Hematopoietic multipotent progenitor cell treated with erythropoietin and hydrocortisone succinate and interleukin-3 and kit ligand, for 8 days (in vitro differentiated cells): ENCODE measurements at places on chromosomes 4 and X.

DNA sequence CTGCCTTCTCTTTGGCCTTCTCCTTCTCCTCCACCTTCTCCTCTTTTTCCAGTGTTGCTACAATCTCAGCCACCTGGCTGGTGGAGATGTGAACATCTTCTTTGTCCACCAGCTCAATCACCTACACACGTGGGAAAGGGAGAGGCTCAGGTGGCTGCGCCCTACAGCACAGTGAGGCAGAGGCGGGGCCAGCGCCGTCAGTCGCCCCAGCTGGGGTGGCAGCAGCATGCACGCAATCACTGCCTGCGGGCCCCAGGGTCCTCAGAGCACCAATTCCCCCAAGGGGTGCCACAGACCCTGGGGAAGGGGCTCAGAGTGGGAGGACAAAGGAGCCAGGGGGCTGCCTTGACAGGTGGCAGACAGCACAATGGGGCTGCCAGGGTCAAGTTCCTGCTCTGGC is 21.4 kb downstream of the FGFR3 start:
- DNase-seq = no peak

DNA sequence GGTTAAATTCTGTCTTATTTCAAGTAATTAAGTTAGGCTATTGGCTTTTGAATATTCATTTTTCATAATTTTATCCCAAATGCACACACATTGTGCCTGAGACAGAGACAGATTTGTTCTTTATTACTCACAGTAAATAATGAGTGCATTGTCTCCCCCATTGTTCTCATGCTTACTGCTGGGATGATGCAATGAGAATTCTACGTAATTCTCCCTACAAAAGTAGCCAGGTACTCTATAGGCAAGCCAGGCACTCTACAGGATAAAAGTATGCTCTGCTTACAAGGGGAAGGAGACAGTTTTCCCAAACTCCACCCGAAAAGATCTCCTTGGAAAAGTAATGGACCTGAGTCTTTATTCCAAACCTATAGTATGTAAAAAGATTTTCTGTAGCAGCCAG is 1890.7 kb upstream of the PCDH10 start:
- DNase-seq = no peak

- DNase-seq = no peak
Measured at GRCh38 chrX:37711991-37712390, 26.4 kb downstream of the XK start.

DNA sequence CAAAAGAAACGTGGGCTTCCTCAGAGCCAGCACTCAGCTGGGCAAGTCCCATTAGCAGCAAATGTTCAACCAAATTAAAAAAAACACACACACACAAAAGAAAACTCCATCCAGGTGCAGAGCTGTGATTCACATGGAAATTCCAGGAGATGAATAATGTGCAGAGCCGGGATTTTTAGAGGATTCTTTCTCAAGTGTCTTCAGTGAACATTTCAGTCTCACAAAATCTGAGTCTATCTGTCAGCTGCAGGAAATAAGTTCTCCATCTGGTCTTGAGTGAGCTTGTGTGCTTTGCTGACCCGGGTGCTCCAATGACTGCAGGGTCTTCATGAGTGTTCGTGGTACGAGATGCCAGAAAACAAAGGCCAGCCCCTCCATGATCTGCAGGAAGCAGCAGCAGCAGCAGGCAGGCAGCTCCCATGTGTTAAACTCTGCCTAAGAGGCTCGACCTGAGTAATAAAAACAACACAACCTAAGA is 44.3 kb downstream of the RASGEF1B start:
- no peak for DNase-seq

DNA sequence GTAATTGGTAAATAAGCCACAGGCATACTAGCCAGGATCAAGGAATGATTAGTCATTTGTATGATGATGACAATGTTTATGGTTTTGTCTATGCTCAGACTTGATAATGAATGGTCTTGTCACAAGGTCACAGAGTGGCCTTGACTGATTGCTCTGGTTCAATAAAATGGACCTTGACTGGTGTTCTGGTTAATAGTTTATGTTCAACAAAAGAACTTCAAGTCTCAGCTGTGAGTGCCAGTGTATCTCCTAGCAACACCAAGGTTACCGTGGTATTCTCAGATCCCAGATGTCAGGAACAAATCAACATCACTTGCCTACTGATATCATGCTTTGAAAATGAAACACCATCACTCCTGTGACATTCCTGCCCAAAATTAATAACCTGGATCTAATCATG is 16.3 kb upstream of the LRAT start:
- DNase-seq = no peak

GRCh38 chrX:109687903-109688302 is 45.2 kb downstream of the ACSL4 start:
- DNase-seq = no peak

DNA sequence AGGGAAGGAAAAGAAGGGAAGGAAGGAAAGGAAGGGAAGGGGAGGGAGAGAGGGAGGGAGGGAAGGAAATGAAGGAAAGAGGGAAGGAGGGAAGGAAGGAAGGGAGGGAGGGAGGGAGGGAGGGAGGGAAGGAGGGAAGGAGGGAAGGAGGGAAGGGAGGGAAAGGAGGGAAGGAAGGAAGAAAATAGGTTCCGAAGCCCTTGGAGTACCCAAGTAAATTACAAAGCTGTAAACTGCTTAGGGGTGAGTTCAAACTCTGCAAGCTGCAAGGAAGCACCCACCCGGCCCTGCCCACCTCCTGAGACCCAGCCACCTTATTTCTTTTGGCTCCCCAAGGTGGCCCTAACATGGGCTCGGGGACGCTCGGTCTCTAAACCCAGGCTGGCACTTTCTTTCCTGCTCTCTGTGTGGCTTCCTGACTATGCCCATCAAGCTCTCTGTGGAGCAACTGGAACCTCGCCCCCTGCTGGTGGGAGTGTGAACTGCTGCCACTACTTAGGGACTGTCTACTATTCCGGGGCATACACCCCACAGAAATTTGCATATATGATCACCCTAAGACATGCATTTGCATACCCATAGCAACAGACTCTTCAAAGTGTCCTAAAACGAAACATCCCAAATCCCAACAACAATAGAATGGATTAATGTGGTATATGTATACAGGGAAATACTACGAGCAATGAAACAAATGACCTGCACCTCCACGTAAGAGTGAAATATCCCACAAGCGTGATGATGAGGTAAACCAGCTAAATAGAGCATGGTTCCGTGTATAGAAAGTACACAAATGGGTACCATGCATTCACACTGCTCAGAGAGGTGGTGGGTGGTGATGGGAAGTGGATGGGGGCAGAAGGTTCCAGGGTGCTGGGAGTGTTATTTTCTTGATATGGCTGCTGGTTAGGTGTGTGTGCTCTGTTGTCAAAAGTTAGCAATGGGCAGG is 151.7 kb upstream of the TBL1X start:
- DNase-seq = peak; percentile 62

- peak; percentile 92 for DNase-seq
Measured at GRCh38 chrX:47190445-47191269, 3.0 kb upstream of the UBA1 start.

DNA sequence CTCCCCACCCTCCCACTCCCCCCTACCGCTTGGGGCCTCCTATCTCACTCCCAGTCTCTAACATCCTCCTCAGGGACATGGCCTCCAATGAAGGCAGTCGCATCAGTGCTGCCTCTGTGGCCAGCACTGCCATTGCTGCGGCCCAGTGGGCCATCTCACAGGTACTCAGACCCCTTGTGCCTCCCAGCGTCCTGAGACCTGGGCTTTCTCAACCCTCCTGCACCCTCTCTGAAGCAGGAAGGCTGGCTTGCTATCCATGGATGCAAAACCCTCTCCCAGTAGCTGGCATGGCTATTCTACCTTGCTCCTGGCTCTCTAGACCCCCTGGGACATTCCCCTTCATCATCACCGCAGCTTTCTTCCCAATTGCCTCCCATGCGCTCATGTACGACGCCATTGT is 13.3 kb upstream of the UBA1 start:
- DNase-seq = no peak

- no peak for DNase-seq
Measured at GRCh38 chr4:24266951-24267722, 317.2 kb downstream of the DHX15 start.

DNA sequence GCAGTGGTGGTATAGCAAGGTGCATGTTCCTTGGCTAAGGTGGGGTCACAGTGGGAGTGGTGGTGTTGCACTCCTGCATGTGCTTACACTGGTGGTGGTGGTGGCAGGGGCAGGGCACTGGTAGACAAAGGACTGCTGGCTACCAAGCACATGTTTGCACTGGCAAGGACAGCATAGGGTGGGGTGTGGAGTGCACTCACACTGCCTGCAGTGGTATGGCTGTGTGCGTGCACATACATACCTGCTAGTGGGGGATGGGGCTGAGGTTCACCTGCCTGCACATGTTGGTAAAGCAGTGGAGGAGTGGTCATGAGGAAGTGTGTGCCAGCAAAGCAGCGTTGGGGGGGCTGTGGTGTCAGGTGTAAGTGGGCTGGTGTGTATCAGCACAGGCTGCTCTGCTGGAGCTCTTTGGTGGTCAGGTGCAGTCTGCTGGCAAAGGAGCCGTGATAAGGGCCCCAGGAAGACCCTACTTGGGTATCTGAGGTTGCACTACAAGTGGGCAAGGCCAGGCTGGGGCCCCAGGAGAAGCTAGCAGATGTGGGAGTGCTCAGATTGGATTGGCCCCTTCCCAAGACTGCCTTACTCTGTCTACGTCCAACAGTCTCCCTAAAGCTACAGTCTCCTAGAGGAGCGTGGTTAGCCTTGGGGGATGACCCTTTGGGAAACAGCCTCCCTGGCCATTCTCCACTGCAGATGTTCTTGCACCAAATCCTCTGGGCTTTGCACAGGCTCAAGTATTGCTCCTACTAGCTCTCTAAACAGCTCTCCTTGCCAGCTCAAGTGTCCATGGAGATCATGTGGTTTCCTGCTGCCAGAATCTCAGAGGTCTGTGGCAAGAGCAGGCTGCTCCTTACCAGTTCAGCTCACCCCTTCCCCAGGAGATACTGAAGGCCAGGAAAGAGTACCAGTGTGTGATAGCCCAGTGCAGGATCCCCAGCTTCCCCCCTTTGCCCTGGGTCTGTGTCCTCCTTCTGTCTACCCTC is 486.3 kb upstream of the PABPC4L start:
- DNase-seq = no peak

DNA sequence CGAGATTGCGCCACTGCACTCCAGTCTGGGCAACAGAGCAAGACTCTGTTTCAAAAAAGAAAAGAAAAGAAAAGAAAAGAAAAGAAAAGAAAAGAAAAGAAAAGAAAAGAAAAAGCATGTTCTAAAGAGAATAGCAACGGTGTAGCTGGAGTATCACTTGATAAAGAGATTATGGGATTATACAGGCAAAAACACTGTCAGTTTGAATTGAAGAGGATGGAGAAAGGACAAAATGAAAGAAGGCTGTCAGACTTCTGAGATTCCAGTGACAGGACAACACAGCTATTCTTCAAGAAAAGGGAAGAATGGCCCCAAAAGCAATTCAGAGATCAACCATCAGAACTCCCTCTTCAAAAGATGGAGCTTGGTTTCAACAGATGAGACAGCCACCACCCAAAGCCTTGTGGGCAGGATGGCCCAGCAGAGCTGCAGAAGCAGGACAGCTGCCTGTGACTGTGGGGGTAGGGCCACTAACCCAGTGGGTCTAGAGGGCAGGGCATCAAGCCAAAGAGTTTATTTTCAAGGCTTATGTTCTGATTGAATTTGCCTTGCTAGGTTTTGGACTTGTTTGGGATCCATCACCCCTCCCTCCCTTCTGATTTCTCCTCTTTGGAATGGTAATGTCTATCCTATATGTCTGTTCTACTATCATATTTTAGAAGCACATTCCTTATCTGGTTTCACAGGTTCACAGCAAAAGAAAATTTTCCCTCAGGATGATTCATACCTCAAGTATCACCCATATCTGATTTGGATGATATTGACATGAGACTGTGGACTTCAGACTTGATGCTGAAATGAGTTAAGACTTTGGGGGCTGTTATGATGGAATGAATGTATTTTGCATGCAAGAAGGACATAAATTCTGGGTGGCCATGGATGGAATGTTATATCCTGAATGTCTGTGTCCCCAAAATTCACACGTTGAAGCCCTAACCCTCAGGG is 17.5 kb downstream of the RFC1 start:
- DNase-seq = no peak
